ENCODE measurements at places on chromosomes 13 and 19. TPM values are rescaled to one million over a fixed set of nuclear protein-coding genes. Genes with fewer than 3 reads are reported as not detected.

- DNase-seq: no peak
Observed at GRCh38 chr13:51715613-51716012, 88.3 kb downstream of the DHRS12 start.

The KCNN4 gene
- polyA plus RNA-seq: 1.2 TPM

GRCh38 chr19:2083174-2083854 lies 12.8 kb downstream of the MOB3A start:
- no peak for DNase-seq

DNA sequence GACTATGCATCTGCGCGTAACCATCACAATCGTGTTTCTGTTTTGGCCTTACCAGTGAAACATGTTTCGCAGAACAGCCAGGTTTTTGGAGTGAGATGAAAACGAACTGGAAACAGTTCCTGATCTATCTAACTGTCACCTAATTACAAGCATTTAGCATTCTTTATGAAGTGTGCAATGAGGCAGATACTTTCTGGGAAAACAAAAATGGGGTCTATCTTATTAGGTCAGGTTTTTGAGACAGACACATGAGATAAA lies 182.8 kb downstream of the LMO7 start:
- DNase-seq: no peak

DNA sequence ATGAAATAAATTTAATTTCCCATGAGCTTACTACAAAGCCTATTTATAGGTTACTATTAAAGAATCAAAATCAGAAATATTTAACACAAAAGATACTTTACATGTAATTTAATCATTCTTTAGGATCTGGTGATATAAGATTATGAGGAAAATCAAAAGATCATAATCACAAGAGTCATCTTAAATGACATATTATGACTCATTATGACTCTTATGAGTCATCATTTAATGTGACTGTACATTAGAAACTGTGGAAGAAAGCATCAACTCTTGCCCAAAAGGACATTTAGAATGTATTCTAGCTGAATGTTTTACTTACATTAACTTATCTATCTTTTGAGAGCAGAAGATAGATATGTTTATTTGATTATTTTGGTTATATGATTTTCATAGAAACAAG lies 458.6 kb downstream of the DCT start:
- DNase-seq: no peak

DNA sequence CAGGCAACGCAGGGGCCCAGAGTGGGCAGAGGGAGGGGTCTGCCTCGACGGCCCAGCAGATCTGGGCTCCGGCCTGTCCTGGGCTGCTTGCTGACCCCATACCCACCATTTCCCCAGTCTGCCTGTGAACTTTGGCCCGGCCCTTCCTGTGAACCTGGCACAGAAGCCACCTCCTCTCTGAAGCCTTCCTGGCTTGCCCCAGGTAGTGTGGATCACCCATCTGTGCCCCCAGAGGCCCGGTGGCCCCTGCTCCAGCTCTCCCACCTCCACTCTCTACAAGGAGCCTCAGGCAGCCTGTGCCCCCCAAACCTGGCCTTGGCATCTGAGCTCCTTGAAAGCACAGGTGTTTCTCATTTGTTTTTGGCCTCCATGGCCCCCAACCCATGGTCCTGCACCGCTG lies 15.7 kb downstream of the PLEKHF1 start:
- no peak for DNase-seq

DNA sequence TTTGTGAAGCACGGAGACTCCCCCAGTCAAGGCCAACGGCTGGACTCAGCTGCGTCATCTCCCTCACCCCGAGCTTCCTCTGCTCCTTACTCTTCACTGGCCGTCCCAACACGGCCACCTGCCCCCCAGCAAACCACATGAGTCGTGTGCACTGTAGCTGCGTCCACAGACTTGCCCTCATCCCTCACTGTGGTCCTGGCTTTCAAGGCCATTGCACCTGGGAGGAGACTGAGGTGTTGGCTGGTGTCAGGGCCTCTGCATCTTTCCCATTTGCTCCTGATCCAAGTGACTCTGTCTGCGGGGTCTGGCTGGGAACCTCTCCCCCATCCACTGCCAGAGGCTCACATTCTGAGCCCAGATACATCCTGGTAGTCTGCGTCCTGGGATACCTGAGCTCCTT lies 11.5 kb downstream of the PLPP2 start:
- no peak for DNase-seq

The FUT1 gene
- polyA plus RNA-seq: 3.5 TPM

The SYNGR4 gene
- 0.44 TPM for polyA plus RNA-seq

- no peak for DNase-seq
Observed at GRCh38 chr19:15730538-15730937, 2.7 kb downstream of the OR10H2 start.

DNA sequence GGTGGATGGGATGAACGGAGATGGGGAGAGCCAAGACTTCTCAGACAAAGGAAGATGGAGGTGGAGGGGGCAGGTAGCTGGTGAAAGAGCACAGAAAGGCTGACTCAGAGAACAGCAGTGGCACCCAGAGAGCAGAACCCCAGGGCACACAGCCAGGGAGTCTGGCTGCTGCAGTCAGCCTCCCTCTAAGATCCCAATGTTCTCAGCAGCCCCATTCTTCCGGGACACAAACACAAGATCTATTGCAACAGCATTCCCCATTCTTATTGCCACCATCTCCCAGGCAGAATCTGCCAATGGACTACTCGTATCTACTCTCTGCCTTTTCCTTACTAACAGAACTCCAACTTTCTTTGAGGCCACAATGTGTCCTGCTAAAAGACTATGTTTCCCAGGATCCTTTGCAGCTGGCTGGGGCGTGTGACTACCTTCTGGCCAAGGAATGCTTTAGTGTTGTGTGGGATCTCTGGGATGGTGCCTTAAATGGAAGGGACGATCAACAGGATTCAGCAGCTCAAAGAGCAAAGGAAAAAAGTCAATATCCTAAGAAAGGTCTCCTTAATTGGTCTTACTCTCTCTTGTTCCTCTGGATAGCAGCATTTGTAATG lies 7.5 kb downstream of the THAP8 start:
- DNase-seq: no peak

The PARP4 gene
- polyA plus RNA-seq: 42.9 TPM

- no peak for DNase-seq
Observed at GRCh38 chr19:2381148-2381820, 21.2 kb downstream of the TMPRSS9 start.

GRCh38 chr19:44753932-44754749 lies 5.6 kb downstream of the BCL3 start:
- no peak for DNase-seq

The SIGLEC6 gene
- polyA plus RNA-seq: 0.14 TPM

GRCh38 chr13:99208185-99208584 lies 7.5 kb downstream of the UBAC2 start:
- no peak for DNase-seq

DNA sequence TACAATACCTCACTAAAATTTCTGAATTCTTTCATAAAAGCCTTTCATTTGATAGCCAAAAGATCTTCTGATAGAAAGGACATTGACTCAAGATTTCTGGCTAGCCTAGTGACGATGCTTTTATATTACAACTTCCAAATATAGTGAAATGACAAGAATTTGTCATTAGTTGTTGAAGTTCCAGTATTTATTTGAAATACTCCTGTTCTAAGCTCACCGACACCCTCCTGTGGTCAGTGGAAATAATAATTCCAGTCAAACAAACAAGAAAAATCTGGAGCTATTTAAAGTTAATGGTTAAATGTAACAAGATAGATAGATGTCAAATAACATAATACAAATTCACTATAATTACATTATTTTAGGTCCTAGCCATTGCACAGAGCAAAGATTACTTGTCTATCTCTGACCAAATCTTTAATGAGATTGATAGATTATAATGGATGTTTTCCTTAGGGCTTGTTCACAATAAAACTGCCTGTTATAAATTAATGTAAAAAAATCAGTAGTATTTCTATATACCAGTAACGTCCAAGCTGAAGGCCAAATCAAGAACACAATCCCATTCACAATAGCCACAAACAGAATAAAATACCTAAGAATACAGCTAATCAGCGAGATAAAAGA lies 195.5 kb downstream of the RGCC start:
- DNase-seq: no peak

- DNase-seq: no peak
Observed at GRCh38 chr19:15595069-15595468, 19.9 kb upstream of the CYP4F8 start.

The FSTL3 gene
- 18.8 TPM for polyA plus RNA-seq

DNA sequence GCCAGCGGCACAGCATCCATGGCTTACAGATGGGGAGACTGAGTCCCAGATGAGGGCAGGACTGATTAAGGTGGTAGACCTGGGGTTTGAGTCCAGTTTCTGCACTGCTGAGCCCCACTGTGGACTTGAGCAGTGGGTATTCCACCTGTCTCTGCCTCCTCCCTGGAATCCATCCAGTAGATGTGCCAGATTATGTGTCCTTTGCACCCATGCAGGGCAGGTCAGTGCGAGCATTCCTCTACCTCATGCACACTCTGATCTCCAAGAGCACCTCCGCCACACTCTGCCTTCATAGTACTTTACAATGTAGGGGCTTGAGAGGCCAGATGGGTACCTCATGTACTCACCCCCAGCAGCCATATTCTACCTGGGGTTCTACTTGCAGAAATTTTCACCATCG lies 10.0 kb downstream of the ZSCAN22 start:
- no peak for DNase-seq

- no peak for DNase-seq
Observed at GRCh38 chr19:19109601-19110000, 28.7 kb downstream of the TMEM161A start.

The NAPSA gene
- polyA plus RNA-seq: 6.7 TPM

The WTIP gene
- 48.9 TPM for polyA plus RNA-seq

DNA sequence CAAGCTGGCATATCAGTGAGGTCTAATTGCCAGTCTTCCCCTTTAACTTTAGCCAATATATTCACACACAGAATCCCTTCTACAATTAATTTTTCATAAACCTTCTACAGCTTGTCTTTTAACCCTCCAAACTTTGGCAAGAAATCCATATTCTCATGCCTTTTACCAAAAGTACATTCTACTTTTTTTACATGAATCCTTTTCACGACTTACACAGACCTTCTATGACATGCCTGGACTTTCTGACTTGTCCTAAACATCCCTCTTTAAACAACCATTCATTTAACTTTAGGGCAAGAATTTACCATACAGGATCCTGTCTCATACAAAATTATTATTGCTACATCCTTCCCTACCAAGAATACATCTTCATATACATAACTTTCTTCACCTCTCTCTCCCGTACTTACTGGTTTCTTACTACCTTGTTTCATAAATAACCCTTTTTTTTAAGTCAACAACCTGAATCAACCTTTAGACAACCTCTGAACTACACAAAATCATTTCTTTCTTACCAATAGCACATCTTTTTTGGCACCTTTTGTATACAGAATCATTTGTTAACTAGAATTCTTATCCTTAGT lies 23.5 kb downstream of the ZNF544 start:
- DNase-seq: no peak

DNA sequence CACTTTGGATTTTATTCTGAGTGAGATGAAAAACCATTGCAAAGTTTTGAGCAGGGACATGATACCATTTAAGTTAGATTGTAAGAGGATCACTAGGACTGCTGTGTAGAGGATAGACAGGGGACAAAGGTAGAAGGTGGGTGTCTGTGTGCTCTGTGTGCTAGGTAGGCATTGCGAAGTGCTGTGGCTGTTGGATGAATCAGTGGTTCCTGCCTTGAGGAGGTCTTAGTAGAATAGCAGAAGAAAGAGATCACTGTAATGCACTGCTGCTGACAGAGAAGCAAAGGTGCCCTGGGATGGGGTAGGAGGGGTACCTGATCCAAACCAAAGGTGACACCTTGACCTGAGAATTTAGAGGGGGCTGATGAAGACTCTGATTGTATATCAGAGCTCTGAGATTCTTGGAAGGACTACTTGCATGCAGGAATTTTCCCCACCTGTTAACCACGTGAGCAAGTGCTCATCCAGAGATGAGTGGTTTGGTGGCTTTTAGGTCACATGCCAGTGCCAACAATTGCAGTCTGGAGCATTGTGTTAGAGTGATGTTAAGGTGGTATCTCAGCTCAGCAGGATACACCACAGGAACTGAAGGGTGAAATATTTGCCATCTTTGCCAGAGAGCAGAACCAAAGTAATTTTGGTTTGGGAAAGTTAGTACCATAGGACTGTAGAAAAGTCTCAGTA lies 10.8 kb downstream of the WASF3 start:
- no peak for DNase-seq

- DNase-seq: no peak
Observed at GRCh38 chr19:42477117-42477516, 34.4 kb upstream of the CXCL17 start.

The CEACAM8 gene
- polyA plus RNA-seq: 0.12 TPM

DNA sequence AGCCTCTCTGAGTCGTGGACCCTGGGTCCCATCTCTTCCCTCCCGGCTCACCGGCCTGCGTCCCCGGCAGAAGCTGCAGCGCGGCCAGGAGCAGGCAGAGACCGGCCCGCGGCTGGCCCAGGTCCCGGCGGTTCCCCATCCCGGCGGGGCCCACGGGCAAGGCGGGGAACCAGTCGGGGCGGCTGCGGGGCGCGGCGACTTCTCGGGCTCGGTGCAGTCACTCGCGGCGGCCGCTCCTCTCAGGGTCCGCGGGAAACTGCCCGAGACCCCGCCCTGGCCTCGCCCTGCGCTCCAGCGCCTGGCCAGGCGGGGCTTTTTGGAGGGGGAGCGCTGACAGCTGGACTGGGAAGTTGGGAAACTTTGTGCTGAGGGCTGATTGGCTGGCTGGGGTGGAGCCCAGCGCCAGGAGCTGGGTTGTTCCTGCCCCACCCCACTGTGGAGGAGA lies at the start of gene COL5A3:
COL5A3 (minus strand) TSS at position 258 of the 445 bp plus-strand sequence; CDS start at position 139, 119 bp downstream.
- no peak for DNase-seq

The LEUTX gene
- polyA plus RNA-seq: not detected

The WDR87 gene
- polyA plus RNA-seq: not detected

- DNase-seq: no peak
Observed at GRCh38 chr13:112974125-112974524, 5.1 kb downstream of the MCF2L start.

The CLEC17A gene
- 0.09 TPM for polyA plus RNA-seq

- no peak for DNase-seq
Observed at GRCh38 chr13:58908019-58908679, 1255.6 kb downstream of the DIAPH3 start.

DNA sequence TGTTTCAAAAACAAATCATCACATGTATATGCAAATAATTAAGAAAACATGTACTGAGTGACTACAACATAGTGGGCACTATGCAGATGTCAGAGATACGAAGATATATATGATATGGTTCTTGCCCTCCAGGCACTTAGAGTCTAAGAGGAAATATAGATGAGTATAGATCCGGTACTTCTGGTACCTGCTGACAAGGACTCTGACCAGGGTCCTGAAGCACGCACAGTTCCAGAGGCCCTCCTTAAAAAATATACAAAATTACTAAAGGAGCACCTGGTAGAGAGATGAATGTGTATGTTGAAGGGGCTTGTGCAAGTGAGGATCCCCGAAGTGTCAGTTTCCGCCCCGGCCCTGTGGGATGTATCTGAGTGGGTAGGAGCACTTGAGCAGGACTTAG lies 31.3 kb downstream of the MTUS2 start:
- no peak for DNase-seq

The TNFSF11 gene
- 0.74 TPM for polyA plus RNA-seq
